Mammary epithelial cell (primary cell): ENCODE measurements at places on chromosomes 6 and 20.

- no peak for DNase-seq
Observed at GRCh38 chr6:13678255-13678983, 33.2 kb downstream of the RANBP9 start.

DNA sequence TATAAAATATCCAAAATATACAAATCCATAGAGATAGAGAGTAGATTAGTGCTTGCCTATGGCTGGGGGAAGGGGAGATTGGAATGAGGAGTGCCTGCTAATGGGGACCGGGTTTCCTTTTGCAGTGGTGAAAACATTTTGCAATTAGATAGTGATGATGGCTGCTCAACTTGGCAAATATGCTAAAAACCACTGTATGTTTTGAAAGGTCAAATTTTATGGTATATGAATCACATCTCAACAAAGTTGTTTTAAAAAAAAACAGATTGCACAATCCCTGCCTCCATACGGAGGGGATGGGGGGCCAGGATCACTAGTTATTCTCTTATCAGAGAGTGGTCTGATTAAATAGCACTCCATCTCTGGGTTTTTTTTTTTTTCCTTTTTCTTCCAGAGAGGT is 76.9 kb upstream of the RIPOR2 start:
- peak; percentile 49 for DNase-seq

GRCh38 chr20:46324960-46325703 is 16.8 kb upstream of the CDH22 start:
- no peak for DNase-seq

GRCh38 chr20:52746770-52747169 is 225.4 kb upstream of the TSHZ2 start:
- no peak for DNase-seq

GRCh38 chr6:133921249-133921859 is 31.7 kb upstream of the TBPL1 start:
- peak; percentile 56 for DNase-seq

DNA sequence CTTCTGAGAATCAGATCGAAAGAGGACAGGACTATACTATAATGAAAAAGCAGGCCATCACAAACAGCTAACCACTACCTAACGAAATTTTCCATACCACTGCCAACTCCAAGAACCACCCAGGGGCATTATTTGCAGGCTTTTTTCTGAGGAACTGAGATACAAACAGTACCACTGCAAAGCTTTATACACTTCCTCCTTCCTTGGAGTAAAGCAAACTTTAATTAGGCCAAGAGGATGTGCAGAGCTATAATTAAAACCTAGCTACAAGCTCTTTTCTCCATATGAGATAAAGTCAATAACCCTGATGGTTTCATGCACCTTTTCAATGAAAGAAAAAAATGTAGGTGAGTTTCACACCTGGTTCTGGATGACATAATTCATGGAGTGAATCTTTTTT is 68.5 kb downstream of the ELOVL5 start:
- no peak for DNase-seq

- peak; percentile 94 for DNase-seq
Observed at GRCh38 chr6:18343741-18344140, 43.4 kb upstream of the RNF144B start.

GRCh38 chr6:135066397-135066796 is 11.8 kb upstream of the HBS1L start:
- DNase-seq = no peak

- no peak for DNase-seq
Observed at GRCh38 chr6:150496629-150497028, 103.1 kb upstream of the PLEKHG1 start.

DNA sequence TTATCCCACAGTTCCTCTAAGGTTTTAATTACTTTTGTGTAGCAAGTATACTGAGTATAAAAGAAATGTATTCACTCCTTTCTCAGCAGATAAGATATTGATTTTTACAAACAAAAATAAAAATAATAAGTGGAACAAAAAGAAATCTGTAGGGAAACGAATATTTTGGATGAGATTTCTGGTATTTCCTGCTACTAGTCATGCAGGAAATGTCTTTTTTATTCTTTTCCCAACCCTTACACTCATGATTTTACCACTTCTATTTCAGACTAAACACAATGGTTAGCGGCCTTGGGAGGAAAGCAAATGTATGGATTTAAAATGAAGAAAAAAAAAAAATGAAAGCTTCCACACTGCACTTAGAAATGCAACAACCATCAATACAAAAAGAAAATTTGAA is 580.5 kb upstream of the MARCKS start:
- no peak for DNase-seq

GRCh38 chr6:129324345-129324744 is 385.6 kb downstream of the ARHGAP18 start:
- no peak for DNase-seq

DNA sequence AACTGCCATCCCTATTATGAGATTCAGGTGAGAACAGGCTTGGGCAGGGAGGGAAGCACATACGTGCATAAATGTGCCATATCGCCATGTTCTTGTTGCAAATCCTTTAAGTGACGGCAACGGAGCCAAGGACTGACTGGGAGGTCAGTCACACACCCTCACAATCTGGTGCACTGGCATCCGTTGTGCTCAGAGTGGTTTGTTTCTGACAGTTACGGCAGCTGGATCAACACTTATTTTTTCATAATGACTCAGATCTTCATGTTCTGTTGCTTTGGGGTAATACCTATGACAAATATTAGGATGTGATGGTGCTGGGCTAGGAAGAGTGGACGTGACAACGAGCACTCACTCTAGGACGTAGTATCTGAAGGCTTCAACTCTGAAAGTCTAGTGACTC is 56.2 kb upstream of the PREP start:
- peak; percentile 65 for DNase-seq

DNA sequence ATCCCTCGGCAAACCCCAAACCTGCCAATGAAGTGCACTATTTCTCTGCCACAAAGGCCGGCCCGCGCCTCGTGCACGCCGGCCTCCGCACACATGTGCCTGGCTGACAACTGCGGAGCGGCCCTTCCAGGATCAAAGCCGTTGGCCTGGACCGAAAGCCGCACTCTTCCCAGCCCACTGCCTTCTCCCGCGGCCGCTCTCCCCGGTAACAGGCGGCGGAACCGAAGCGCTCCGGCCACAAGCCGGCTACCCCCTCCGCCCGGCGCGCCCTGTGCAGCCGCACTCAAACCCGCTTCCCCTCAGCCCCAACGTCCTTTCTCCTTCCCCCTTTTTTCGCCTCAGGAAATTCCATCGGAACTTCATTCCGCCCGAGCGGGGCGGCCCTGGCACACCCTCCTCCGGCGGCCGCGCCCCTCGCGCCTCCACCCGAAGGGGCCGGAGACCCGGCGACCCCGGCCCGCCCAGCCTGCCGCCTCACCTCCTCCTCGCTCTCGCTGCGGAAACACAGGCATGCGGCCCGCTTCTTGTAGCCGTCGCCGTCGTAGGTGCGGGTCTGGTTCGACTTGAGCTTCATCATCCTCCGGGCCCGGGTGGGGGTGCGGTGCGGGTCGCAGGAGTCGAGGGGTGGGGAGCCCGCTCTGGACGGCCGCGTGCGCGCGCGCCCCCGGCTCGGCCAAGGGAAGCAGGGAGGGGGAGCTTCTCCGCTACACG is 528 bp downstream of the NUDT3 start:
- DNase-seq = peak; percentile 66

DNA sequence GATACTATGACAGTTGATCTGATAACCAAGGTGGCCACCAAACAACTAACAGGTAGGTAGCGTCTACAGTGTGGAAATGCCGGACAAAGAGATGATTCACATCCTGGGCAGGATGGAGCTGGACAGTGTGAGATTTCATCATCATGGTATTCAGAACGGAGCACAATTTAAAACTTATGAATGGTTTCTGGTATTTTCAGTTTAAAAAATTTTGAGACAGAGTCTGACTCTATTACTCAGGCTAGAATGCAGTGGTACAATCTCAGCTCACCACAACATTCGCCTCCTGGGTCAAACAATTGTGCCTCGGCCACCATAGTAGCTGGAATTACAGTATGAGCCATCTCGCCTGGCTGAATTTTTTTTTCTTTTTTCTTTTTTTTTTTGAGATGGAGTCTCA is 43.8 kb downstream of the CEP57L1 start:
- DNase-seq = peak; percentile 91

DNA sequence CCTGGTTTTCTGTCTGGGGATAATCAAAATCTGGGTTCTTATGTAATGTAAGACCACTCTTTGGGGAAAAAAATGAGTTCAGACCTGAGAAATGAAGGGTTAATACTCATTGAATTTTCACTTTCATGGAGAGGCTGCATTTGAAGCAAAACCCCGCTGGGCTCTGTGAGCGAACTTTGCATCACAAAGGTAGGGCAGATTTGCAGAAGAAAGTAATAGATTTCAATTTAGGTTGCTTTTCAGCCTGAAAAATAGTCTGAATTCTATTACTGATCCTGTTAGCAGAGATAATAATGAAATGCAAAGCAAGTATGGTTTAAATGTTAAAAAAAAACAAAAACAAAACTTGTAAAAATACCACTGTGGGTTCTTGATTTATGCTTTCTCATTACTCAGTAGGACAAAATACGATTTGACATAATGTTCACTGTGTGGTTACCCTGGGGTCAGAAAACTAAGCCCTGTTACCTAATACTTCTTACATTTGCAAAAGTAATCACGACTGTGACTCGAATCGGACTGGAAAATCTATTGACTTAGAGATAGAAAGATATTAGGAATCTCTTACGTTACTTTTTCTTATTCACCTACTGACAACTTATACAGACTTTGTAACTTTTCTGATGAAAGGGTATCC is 72.2 kb downstream of the UST start:
- peak; percentile 55 for DNase-seq

DNA sequence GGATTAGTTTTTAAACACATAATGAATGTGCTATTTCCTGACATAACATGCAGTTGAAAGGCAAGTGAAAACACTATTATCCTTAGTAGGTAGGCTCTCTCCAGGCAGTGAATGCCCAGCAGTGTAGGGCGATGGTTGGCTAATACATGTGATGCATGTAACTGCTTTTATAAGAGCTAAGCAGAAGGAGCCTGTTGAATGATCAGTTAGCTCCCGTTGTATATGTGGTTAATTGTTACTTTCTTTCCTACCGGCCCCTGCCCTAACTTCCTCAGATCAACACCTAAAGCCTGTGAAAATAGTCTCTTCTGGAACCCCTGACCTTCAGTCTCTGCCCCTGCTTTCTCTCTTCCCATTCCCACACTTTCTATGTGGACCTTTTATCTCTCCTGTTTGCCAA is 10.5 kb downstream of the SOX4 start:
- DNase-seq = no peak

DNA sequence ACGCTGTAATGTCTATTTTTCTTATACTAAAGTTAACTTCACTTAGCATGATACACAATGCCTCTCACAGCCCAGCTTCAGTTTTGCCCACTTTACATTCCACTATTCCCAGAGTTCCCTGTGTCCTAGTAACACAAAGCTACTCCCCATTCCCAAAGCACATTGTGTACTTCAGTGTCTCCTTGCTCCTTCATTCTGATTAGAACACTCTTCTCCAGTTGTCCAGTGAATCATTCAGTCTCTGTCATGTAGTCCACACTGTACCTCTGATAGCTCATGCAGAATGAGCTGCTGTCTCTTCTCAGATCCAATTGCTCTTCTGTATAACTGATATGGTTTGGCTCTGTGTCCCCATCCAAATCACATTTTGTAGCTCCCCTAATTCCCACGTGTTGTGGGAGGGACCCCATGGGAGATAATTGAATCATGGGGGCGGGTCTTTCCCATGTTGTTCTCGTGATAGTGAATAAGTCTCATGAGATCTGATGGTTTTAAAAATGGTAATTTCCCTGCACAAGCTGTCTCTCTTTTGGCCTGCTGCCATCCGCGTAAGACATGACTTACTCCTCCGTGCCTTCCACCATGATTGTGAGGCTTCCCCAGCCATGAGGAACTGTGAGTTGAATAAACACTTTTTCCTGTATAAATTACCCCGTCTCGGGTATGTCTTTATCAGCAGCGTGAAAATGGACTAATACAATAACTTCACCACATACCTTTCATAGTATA is 2.1 kb upstream of the TMX4 start:
- no peak for DNase-seq

GRCh38 chr6:6742535-6742934 is 154.0 kb downstream of the LY86 start:
- DNase-seq = no peak

DNA sequence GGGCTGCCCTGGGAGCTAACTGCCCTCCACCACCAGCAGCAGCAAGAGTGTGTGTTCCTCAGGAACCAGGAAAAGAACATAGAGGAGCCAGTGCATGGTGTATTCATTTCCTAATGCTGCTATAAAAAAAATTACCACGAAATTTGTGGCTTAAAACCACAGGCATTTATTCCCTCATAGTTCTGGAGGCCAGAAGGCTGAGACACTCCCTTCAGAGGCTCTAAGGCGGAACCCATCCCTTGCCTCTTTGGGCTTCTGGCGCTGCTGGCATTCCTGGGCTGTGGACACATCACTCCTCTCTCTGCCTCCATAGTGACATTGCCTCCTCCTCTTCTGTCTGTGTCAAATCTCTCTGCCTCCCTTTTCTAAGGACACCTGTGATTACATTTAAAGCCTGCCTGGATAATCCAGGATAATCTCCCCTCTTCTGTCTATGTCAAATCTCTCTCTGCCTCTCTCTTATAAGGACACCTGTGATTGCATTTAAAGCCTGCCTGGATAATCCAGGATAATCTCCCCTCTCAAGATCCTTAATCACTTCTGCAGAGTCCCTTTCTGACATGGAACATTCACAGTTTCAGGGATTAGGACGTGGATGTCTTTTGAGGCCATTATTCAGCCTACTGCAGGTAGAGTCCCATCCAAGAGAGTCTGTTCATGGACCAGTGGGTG is 54.7 kb downstream of the NDUFAF5 start:
- peak; percentile 77 for DNase-seq

DNA sequence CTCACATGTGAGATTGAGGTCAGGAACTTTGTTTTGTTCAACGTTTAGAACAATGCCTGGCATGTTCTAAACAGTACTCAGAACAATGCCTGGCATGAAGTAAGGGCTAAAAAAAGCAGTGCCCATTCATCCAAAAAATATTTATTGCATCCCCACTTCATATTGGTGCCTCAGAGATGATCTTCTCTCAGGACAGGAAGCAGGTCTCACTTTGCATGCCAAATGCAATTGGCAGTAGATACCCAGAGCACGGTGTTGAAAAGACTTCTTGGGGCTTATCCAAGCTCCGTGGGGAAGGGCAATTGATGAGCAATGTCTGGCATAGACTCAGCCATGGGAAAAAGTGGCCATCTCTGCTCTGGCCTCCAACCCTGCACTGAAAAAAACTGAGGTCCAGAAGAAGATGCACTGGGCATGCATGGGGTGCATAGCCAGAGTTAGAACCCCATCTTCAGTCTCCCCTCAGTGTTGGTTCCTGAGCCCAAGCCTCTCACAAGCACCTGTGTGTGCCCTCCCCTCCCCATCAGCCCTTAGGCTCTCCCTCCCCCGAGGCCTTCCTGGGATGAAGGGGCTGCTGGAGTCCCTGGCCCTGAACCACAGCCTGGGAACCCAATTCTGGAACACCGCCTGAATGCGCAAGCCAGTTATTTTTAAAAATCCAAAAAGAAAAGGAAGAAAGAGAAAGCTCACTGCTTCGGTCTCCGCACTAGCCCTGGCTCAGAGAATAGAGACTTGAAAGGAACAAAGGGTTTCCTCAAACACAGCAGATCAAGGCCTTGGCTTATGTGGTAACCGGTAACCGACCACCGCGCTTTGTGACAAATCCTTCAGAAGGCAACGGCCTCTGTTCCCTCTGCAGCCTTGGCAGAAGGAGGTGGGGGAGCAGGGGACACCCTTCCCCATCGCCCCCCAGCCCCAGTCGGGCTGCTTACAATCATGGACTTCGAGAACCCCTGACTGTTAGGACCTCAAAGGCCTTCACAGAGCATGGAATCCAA is 78.5 kb upstream of the SIRPA start:
- peak; percentile 92 for DNase-seq

- no peak for DNase-seq
Observed at GRCh38 chr6:82554666-82555065, 191.0 kb downstream of the TPBG start.

- peak; percentile 8 for DNase-seq
Observed at GRCh38 chr6:127119102-127120022, 891 bp downstream of the RSPO3 start.
